ENCODE measurements at places on chromosomes 4 and X.

- no peak for DNase-seq
Measured at GRCh38 chrX:10152086-10152485, 4.7 kb upstream of the CLCN4 start.

GRCh38 chr4:27084685-27085361 is 224.2 kb downstream of the STIM2 start:
- no peak for DNase-seq

- DNase-seq, result no peak
Measured at GRCh38 chr4:25457053-25457715, 80.1 kb downstream of the ANAPC4 start.

- DNase-seq, result no peak
Measured at GRCh38 chrX:133555782-133556458, 140.6 kb upstream of the GPC4 start.

- no peak for DNase-seq
Measured at GRCh38 chr4:152171556-152171955, 364.3 kb downstream of the FBXW7 start.

DNA sequence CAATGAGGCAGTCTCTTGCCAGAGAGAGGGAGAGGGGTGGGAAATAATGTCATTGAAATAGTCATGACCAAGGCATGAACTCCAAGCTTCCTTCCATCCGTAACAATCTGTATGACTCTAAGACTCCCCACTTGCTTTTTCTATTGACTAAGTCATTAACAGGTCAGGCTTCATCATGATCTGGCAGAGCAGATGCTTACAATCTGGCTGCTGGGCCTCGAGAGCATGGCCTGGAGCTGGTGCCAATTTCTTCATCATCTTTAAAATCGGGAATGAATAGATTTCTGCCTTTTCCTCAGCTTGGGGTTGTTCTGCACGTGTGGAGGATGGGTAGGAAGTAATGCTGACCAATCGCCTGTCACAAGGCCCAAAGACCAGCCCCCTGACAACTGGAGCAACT is 280.6 kb upstream of the CLNK start:
- no peak for DNase-seq

- no peak for DNase-seq
Measured at GRCh38 chrX:9770319-9770718, 4.7 kb upstream of the GPR143 start.

DNA sequence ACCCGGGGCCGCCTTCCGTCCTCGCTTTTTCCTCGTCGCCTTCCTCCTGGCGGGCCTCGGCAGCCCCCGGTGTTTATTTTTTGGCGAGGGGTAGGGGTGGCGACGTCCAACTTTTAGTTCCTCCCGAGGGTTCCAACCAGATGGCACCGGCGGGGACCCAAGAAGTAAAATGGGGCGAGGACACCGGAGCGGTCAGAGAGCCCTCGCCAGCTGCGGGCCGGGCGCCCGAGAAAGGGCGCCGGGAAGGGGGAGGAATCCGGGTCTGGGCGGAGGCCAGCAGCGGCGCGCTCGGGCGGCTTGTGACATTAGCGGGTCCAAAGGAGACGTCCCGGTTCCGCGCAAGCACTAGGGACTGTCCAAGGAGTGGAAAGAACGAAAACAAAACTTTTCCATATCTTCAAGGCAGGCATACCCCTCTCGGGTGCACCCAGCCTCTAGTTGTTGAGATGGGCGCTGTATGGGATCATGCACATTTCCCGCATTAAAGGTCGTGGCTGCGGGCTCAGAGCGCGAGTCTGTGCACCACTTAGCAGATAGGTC is 691 bp upstream of the USP46 start:
- no peak for DNase-seq

DNA sequence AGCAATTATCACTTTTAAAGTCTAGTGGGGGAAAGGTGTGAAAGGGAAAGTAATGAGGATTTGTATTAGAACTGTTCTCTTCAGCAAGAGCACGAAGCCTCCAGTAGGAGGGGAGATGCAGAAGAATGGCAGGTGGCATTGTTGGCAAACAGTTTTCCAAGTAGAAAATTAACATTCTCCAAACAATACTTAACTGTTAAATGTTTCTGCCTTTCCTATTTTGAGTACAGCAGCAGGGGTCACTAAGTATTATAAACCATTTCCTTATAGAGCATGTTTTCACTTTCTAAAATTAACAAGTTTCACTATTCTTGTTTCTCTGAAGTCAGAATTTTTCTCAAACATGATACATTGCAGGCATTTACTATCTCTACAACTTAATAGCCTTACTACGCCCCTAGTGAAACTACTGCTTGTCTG is 58.7 kb downstream of the LEF1 start:
- DNase-seq, result no peak

DNA sequence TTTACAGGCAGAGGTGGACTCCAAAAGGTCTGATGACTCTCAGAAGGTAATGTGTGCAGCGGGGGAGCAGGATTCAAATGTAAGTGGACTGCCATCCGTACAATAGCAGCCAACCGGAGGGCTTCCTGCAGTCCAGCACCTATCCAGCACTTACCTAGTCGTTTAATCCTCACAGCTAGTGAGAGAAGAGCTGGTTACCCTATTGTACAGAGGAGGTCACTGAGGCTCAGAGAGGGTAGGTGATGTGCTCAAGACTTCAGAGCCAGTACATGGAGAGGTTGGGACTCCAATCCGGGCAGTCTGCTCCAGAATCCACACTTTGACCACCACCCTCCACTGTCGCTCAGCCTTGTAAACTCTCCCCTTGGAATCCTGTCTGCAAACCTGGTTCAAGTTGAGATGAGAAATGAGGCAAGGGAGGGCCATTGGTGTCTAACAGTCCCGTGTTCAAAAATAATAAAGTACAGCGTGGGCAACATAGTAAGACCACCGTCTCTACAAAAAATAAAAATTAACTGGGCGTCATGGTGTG is 22.5 kb upstream of the JAKMIP1 start:
- no peak for DNase-seq

GRCh38 chr4:102836596-102836995 is 9.2 kb upstream of the UBE2D3 start:
- DNase-seq, result no peak

DNA sequence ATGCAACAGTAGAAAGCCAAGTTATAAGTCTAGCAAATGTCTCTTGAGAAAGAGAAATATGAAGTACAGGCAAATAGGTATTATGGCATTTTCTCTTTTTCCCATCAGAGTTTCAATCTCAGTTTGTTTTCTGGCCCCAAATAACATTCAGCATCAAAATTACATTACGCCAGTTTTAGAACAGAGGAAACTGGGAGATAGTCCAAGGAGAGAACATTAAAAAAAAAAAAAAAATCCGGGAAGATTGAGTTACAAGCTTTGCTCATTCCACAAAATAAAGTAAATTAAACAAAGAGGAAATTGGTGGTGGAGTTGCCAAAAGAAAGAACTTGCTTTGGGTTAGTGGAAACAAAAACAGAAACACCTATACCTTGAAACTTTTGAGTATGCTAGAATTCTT is 50.4 kb upstream of the IL13RA2 start:
- no peak for DNase-seq

DNA sequence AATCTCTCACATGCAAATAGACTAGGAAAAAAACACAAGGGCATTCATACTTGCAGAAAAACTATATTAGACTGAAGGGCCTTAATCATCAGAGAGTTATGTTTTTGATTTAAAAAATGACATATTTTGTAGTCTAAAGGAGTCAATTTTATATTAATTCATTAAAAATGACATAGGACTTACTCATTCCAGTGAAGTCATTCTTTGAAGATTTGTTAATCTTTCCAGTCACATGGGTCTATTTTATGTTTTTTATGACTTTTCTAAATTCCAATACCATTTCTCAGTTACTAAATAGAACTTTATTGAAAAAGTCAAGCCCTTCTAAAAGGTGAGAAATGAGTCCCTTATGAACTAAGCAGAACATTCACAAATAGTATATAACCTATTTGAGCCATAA is 743.8 kb upstream of the INTU start:
- DNase-seq, result no peak

DNA sequence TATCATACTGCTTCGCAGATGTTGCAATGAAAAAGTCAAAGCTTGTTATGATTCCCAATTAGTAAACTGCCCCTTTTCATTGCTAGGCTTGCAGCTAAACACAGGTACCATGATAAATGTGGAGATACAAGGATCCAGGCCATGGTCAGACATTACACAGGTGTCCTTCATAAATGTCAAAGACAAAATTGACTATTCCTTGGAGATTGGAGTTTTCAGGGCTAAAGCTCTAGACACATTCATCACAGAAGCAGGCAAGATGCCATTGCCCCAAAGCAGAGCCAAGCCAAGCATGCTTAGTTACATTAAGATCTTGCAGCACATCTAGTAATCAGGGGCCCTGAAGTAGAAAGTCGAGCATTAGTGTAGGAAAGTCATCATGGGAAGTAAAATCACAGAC is 111.3 kb upstream of the INTU start:
- no peak for DNase-seq

DNA sequence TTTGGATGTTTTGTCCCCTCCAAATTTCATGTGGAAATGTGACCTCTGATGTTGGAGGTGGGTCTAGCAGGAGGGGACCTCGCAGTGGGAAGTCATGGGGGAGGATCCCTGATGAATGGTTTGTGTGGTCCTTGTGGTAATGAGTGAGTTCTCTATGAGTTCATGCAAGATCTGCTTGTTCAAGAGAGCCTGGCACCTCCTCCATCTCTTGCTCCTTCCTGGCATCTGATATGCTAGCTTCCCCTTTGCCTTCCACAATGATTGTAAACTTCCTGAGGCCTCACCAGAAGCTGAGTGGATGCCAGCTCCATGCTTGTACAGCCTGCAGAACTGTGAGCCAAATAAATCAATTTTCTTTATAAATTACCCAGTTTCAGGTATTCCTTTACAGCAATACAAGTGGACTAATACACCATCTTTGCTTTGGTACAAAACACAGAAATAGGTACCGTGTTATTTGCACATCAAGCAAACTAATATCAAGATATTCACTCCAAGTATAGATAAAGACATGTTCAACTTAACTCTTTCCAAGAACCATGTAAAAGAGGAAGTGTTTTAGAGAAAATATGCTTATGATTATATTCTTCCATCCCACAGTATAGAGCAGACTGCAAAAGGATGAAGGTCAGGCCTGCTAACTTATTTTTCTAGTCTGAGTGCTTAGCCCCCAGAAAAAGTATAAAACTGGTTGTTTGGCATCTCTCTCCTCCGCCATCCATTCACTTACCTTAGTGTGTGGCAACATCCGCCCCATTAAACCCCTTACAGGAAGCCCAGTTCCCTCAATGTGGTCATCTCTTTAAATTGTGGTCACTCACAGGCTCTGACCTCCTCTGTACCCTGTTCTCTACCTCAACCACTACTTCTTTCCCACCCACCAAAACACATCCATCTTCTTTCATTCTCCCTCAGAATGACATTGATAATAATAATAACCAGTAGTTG is 6.7 kb downstream of the ARAP2 start:
- DNase-seq, result no peak
